NCI-H1417 treated with DMSO at 0.1 percent for 48 hours (cell line): ENCODE measurements at places on chromosomes 4 and X.
A peak's percentile ranks its signal among the peaks of the same experiment; 100 is the strongest.

GRCh38 chr4:114727461-114727860 lies 128.9 kb downstream of the UGT8 start:
- DNase-seq: no peak

- no peak for DNase-seq
Measured at GRCh38 chrX:105241056-105241455, 20.6 kb upstream of the TEX13A start.

DNA sequence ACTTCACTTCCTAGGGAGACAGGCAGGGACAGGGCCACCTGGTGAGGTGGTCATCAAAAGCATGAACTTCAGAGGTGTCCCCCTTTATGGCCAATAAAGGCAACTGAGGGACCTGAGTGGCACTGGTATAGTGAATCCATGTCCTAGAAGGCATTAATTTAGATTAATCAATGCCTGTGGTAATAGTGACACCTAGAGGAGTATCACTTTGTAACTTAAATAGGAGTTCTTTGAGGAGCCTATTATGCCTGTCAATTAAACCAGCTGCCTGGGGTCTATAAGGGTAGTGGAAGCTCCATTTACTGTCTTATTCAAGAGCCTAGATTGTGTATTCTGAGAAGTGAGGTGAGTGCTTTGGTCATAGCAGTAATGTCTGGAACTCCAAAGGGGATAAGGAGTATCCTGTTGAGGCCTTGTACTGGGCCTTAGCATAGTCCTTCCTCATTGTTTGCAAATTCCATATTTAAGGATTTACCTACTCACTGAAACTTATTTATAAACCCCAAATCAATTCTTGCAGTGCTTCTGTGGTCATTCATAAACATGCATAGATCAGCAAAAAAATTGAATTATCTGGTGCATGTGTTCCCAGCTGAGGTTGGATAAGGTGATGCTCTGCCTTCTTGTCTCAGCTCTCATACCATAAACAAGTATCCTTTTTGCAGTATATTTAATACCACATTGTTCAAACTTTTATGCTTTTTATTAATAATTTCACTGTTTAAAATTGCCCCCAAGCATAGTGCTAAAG lies 213.8 kb upstream of the RADX start:
- DNase-seq: no peak

GRCh38 chrX:56366901-56367300 lies 134.7 kb downstream of the KLF8 start:
- DNase-seq: no peak

GRCh38 chr4:115428455-115428854 lies 315.0 kb upstream of the NDST4 start:
- DNase-seq: no peak

GRCh38 chrX:499870-500364 lies 113.2 kb upstream of the PPP2R3B start:
- no peak for DNase-seq

DNA sequence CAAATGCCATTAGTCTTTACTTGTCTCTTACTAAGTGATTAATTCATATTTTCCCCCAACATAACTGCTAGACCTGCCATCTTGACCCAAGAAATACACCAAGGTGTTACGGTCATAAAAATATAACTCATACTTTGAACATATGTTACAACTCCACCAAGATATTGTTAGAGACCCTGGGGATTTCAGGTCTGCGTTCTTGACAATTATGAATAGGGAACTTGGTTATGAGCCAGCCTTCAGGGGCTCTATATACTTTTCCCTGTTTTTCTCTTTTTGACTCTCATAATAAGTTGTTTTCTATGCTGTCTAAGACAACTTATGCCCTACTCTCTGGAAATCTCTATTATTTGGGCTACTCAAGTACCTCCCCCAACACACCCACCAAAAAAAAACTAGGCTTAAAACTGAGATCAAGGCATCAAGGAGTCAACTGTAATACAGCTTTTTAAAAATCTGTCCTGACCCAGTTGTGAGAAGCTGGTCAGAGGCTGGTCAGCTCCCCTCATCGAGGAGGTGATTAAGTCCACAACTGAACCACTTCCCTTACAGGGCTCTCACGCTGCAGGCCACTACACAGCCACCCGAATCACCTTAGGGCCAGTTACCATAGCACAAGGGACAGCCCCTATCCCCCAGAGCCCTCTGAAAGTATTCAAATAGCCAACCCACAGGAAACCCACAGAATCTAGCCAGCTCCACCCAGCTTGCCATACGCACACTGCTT lies 10.5 kb upstream of the TLR3 start:
- no peak for DNase-seq

- DNase-seq: no peak
Measured at GRCh38 chr4:109266236-109266635, 36.2 kb downstream of the COL25A1 start.

- no peak for DNase-seq
Measured at GRCh38 chrX:1152090-1152489, 60.4 kb downstream of the CRLF2 start.

DNA sequence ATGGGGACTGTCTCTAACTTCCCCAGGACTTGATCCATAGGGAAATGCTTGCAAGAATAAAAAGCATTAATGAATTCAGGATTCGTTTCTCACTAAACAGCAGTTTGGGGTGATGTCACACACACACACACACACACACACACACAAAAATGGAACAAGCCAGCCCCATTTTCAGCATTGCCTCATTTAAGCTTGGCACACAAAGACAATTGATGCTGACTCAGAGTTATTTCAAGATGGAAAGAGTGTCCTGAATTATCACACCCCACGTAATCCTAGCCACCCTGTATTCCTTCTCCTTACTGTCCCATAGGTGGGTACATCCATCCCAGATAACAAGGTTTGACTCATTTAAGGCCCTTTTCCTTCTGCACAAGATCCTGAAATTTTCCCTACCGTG lies 345.1 kb upstream of the HS3ST1 start:
- no peak for DNase-seq

GRCh38 chr4:169102026-169102425 lies 92.0 kb upstream of the CBR4 start:
- no peak for DNase-seq

- no peak for DNase-seq
Measured at GRCh38 chr4:80407246-80407645, 71.7 kb downstream of the CFAP299 start.

DNA sequence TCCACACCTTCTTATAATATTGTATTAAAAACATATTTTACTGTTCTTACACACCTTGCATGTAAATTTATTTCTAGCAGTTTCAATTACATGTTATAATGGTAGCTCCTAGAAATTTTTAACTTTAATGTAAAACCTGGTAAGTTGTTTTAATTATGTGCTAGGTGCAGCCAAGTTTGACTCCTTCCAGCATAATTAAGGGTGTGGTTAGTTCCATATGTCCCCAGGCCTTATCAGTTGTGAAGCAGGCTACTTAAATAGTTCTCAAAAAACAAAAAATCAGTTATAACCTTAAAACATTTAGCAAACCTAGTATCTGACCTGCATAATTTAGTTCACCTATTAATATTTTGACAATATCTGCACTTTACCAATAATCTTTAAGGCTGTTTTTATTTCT lies 26.9 kb upstream of the PASD1 start:
- DNase-seq: no peak

DNA sequence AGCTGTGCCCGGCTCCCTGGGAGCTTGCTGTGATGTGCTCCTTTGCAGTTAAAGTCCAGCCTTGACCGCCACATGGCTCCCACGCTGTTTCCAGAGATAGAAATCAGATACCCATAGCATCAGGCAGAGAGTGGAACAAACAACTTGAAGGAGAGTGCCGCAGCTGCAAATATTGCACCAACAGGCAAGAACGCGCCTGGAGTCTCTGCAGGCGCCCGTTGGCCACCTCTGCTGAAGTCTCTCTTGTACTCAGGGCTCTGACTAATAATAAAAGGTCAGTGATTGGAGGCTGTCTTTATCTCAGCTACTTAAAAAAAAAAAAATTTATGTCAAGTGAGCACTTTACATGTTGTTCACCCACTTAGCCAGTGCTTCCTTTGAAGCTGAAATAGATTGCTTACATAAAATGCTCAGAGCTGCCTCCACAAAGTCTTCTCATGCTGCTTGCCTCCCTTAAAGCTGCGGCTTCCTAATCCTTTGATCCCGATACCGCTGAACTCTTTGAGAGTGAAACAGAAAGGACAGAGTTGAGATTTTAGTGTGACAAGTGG lies 30.9 kb upstream of the TENM3 start:
- DNase-seq: peak; percentile 56

DNA sequence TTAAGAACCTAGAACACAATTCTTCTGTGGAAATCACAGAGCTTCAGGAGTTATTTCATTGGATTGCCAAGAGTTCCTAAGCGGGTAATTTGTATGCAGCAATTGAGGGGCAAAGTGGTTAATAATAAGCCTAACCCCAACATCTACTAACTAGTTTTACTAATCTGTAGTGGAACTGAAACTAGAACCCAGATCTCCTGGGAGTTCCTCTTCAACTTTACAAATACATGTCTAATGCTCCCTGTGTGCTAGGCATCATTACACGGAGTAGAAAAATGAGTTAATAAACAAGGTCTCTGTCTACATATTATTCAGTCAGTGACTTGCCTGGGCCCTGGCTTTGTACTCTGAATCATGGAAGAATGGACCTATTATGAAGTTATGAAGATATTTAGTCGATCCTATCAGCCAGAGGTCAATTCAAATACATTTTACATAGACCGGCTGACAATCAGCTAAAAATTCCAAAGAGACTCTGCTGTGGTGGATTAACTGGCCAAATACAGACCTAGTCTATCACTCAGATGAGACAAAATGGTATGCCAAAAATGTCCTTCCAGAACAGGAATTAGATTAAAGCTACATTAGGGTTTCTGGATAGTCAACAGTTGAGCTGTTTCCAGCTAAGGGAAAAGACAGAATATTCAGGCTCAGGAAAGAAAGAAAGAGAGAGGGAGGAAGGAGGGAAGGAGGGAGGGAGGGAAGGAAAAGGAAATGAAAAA lies 326.0 kb downstream of the FBXW7 start:
- DNase-seq: no peak

- no peak for DNase-seq
Measured at GRCh38 chr4:123233136-123233768, 163.3 kb upstream of the SPRY1 start.
